ENCODE measurements at places on chromosomes 11 and 22.
A peak's percentile ranks its signal among the peaks of the same experiment; 100 is the strongest.

- peak; percentile 36 for DNase-seq
Measured at GRCh38 chr11:14773755-14774154, 118.3 kb downstream of the CYP2R1 start.

DNA sequence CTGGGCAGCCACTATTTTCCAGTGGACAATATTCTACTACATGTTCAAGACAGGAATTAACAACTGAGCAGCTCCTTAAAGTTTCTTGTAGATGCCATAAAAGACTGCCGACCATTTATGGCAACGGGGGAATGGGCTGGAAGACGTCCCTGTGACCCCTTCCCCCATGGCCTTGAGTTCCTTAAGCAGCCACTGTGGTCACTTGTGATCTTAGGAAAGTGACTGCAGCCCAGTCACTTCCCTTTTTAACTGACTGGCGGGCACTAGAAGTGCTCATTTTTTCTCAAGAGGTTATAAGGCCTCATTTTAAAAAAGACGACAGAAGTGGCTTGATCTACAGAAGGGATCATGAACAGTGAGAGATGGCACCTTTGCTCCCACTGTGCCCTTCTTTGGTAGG, 153.2 kb upstream of the NARS2 start:
- no peak for DNase-seq

DNA sequence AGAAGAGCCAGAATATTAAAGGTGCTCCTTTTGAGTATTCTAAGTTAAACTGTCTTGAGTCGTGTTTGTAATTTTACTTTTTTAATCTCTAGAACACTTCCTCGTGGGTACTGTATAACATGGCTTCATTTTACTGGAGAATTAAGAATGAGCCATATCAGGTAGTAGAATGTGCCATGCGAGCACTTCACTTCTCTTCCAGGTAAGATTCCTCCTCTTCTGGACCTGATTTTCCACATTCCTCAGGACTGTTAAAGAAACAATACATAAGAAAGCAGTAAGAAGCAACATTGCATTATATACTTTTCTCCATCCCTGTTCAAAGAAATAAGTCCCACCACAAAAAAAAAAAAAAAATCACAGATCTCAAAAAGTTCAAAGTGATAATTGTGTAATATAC, 37.9 kb downstream of the TTC17 start:
- no peak for DNase-seq

- no peak for DNase-seq
Measured at GRCh38 chr22:20107951-20108756, 7.8 kb upstream of the RANBP1 start.

- no peak for DNase-seq
Measured at GRCh38 chr11:5282628-5283027, 12.9 kb upstream of the HBE1 start.

DNA sequence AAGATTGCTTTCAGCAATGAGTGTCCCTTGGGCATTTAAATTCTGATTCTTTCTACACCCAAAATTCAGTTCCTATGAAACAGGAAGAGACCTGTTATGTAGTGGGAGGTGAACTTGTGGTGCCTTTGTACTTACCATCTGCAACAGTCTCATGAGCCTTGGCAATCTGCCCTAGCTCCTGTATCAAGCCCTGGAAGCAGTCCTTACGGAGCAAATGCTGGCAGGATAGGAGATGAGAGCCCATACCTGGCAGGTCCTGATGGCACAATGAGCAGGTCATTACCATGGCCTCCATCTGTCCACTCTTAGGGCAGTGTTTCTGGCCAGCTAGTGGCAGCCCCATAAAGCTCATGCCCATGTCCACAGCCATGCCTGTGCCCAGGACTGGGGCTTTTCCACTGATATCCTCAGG, 10.8 kb downstream of the TRIM66 start:
- DNase-seq, result no peak

DNA sequence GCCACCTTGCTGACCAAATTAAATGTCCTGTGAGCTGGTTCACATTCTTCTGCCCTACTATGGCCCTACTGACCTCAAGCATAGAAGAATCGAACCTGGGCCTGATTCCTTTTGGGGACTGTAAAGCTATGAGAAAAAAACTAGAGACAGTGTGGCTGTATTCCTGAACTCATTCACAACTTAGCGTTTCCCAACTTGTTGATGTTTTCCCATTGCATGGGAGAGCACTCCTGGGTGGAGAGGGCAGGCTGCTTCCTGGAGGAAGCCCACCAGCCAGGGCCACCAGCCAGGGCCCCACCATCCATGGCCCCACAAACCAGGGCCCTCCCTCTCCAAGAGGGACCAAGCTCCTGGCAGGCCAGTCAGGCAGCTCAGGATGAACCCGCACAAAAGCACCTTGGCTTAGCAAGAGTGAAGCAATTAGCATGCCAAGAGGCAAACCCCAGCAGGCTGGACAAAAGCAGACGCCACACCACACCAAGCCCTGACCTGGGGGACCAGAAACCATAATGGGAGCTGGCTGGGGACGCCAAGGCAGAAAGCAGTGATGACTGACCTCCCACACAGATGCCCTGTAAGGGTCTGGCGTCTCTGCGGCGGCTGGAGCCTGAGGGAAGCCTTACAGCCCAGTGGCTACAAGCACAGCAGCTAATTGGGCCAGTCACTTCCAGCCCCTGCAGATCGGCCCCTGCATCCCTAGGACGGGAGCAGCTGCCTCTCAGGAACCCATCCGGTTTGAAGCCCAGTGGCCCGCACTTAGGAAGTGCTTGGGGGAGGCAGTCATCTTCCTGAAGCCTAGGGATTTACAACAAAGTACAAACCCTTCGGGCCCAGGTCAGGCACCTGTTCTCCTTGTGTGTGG, 2.1 kb downstream of the CERK start:
- DNase-seq, result no peak

GRCh38 chr11:125102510-125102909, 8.9 kb downstream of the TMEM218 start:
- no peak for DNase-seq

DNA sequence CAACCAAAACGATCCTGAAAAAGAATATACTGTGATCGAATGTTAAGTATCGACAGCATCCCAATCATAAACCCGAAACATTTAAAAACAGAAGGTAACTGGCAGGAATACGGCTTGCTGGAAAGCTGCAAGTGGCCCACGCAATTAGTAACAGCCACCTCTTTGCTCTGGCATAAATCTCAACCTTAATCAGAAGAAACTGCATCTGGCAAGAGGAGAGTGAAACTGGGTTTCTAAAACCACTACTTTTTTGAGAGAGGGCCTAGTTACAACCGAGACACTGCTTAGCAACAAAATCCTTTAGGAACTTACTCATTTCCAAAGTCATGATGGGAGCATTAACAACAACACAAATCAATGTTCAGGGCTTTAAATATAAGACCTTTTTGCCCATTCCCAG, 7.9 kb downstream of the NCAPD3 start:
- DNase-seq, result no peak

- no peak for DNase-seq
Measured at GRCh38 chr22:17888439-17888838, 114.2 kb upstream of the BID start.

DNA sequence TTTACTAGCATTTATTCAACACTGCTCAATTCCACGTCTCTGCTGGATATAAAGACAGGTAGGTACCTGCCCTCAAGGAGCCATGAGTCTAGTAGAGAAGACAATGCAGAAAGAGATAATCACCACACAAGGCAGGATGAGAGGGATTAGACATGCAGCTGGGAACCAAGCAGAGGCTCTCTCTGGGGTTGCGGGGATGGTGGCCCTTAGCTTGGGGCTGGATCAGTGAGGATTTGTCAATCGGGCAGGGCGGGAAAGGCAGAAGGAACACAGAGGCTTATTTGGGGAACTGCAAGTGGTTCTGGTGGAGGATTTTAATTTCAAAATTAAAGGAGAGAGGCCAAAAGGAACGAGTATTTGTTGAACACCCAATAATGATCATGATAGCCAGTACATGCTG, 8.5 kb upstream of the DMC1 start:
- DNase-seq, result no peak

- DNase-seq, result no peak
Measured at GRCh38 chr22:29670626-29671025, 49.2 kb upstream of the CABP7 start.

- no peak for DNase-seq
Measured at GRCh38 chr11:71244116-71244810, 8.1 kb downstream of the SHANK2 start.

- no peak for DNase-seq
Measured at GRCh38 chr11:71284525-71285092, 32.2 kb upstream of the SHANK2 start.

DNA sequence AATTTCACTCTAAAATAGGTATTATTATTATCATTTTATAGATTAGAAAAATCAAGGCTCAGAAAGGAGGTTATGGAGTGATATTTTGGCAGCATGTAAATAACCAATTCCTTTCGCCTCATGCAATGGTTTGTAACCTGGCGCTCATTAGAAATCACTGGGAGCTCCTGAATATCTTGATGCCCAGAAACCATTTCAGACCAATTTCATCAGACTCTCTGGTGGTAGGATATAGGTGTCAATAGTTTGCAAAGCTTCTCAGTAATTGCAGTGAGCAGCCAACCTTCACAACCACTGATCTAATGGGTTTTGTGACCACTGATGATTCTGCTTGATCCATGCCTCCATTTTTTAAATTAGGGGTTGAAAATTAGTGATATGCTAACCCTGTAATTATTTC, 57.8 kb upstream of the ZC3H12C start:
- no peak for DNase-seq

- no peak for DNase-seq
Measured at GRCh38 chr11:46335890-46336562, 11.2 kb upstream of the DGKZ start.

GRCh38 chr11:63737718-63738117, 30.9 kb downstream of the ZFTA start:
- DNase-seq, result no peak
